Bone marrow (tissue), 2 donors: ENCODE measurements at places on chromosomes 16 and 17.

DNA sequence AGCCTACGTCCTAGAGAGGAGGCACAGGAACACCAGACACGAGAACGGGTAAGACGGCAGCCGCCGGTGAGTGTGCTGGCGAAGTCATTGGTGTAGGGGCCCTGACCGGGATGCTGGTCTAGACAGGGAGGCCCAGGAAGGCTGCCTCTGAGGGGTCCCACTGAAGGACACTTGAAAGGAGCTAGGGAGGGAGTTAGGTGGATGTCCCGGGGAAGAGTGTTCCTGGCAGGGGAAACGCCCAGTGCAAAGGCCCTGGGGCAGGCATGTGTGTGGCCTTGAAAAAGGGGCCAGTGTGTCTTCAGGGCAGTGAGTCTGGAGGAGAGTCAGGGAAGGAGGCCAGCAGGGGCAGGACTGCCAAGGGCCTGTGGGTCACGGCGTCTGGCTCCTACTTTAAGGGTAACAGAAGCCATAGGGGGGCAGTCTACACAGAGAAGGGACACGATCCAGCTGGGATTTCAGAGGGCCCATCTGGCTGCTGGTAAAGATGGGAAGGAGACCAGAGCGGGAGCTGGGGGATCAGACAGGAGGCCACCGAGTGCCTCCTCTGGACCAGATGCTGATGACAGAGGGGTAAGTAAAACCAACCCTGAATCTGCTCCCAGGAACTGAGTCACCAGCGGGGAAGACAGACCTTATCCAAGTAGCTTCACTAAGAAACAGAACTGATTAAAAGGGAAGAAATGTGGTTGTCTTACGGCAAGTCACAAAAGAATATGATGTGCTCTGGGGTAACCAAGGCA is 115.9 kb downstream of the LITAF start:
- DNase-seq, result no peak

- DNase-seq, result no peak
Observed at GRCh38 chr16:70706948-70707465, 21.2 kb upstream of the MTSS2 start.

DNA sequence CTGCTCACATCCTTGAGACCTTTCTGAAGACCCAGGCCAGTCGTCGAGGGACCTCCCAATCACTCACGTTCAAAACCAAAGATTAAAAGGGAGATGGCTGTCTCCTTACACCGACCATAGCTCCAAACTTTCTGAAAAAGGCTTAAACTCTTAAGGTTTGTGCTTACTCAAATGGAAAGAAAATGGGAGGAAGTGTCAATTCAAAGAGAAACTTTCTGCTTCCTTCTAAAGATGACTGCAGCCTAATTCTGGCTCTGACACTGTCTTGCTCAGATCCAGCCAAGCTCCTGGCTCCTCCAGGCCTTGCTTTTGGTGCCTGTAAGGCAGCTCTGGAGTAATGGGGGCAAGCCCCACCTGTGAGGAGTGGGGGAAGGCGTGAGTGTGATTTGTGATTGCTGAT is 54.9 kb upstream of the WSB1 start:
- DNase-seq, result no peak

- DNase-seq, result no peak
Observed at GRCh38 chr17:27595208-27595607, 35.8 kb upstream of the LGALS9 start.

DNA sequence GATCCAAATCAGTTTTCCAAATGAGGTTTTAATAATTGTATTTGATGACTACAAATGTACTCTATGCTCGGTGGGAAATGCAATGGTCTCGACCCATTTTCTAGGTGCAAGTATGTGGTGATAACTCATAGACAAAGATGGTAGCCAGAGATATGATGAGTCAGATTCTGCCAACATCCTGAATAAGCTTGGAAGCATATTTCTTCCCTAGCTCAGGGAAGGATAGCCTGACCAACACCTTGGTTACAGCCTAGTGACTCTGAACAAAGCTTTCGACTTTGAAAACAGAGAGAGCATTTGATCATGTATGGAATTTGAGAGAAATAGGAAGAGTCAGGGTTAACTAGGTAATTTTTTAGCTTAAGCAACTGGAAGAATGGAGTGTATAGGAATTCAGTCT is 128.3 kb upstream of the MYOCD start:
- no peak for DNase-seq
